Fibroblast of upper back skin (primary cell): ENCODE measurements at places on chromosomes 2 and 18.

- no peak for DNase-seq
Observed at GRCh38 chr2:201248288-201248844, 12.0 kb upstream of the CASP8 start.

- no peak for DNase-seq
Observed at GRCh38 chr2:6498841-6499240, 366.9 kb downstream of the CMPK2 start.

DNA sequence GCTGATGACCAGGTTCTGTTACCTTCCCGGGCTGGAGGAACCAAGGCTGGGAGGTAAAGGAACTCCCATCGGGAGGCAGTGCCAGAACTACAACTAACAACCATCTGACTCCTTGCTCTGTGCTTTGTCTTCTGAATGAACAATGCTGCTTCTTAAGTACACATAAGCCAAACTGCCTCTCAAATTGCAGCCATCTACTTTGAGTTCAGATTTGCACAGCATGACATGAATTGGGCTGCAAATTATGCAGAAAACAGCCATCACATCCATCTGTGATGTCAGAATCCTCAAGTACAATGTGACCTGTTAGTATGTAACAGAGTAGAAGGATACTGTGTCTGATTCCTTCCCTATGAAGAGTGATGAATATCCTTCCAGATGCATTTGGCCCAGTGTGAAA, 290.6 kb downstream of the ZNF521 start:
- no peak for DNase-seq

DNA sequence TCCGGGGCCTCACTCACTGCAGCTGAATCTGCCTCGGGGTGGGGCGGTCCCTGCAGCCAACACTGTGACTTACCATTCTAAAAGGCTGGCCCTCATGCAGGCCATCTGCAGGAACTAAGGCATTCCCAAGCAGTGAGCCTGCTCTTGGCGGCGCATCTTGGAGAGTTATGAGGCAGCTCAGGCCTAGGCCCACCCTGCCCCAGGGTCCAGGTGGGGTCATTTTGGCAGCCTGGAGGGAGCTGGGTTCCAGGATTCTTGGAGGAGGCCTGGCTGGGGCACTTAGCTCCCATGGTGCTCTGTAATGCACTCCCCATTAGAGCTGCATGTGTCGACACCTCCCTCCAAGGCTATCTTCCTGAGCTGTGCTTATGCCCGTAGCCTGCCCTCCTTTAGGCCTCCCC, 14.8 kb upstream of the BIN1 start:
- DNase-seq, result peak; percentile 52

- no peak for DNase-seq
Observed at GRCh38 chr2:64865831-64866345, 123.3 kb upstream of the SLC1A4 start.

GRCh38 chr18:63299837-63300745, 19.5 kb downstream of the BCL2 start:
- peak; percentile 67 for DNase-seq

GRCh38 chr2:21317131-21317530, 193.4 kb downstream of the TDRD15 start:
- DNase-seq, result peak; percentile 18

DNA sequence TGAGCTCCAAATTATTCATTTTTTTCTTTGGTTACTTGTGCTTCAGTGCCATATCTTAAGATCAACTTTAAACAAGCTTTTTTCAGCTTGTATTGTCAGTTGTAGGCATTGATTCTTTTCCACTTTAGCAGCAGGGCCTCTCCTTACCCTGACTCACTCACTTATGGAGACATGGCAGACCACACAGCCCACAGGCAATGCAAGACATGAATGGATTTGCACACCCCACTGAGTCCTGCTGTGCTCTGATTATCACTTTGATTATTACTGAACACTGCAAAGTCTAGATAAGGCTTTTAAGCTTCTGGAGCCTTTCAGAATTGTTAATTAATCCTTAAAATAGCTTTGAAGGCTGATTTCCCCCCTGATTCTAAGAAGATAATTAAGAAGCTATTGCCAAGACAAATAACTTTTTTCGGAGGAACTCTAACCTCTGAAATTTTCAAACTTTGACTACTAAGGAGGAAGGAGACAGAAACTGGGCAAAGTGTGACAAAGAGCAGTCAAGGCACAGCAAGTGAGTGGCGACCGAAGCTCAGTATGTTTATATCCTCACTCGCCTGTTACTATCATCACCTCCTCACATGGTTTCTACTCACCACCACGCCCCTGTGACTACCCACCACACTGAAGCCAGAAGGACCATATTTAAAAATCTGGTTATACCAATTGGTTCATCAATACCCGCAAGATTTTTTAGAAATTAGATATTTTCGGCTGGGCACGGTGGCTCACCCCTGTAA, 43.3 kb downstream of the CACNB4 start:
- no peak for DNase-seq

DNA sequence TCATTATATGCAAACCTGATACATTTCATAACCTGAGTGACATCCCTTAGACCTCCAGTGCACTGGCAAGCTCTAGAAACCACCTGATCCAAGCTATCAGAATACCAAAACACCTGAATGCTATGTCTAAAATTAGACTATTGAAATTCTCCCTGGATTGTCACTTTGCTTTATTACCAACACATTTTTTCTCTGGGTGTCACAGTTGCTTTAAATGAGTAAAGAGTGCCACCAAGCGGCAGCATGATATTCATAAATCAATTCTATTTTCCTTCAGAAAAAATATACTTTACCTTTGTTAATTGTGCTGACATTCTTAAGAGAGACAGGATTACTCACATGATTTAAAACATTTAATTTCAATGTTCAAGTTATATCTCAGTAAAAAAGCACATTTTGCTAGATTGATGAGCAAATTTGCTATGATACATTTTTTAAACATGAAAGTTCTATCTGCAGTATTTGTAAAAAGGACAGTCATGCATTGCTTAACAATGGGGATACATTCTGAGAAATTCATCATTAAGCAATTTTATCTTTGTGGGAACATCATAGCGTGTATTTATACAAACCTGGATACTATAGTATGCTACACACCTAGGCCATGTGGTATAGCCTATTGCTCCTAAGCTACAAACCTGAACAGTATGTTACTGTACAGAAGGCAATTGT, 338.4 kb upstream of the SLC39A10 start:
- DNase-seq, result peak; percentile 55

- no peak for DNase-seq
Observed at GRCh38 chr2:209553913-209554312, 130.1 kb downstream of the MAP2 start.

DNA sequence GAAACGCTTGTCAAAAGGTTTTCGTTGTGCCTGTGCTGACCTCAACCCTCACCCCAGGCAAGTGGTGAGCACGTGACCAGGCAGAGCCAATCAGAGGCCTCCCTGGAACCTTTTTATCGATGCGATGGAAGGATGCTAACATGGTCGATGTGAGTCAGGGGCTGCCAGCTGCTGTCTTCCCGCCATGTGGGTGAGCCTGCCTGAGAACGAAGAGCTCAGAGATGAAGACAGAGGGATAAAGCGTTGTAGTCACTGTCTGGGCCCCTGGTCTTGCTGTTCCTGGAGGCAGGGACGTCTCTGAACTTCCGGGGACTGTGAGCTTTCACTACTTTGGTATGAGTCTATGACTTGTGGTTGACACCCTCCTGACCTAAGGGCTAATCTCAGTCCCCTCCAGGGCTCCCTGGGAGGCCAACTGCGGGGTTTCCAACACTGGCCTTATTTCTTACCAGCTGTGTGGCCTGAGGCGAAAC, 18.6 kb downstream of the DNMT3A start:
- DNase-seq, result peak; percentile 29

DNA sequence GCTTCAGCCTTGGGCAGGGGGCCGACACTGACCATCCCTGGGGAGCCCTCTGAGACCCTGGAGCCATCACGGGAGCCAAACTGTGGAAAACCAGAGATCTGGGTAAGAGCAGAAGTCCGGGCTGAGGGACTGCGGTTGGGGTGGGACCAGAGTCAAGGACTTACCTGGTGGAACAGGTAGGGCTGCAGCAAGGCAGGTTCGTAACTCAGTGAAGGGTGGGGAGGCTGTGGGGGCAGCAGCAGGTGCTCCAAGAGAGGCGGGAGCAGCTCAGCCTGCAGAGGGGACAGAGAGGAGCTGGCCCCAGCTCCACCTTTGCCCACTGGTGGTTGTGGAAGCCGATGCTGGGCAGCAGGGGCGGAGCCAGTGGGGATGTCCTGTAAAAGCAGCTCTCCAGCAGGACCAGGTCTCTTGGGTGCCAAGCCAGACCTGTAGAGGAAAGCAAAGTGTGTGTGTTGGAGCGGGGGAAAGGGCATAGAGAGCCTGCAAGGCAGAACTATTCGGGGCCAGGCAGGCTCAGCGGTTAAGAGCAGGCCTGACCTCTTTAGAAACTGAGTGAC, 6.7 kb downstream of the PTPRN start:
- DNase-seq, result no peak

GRCh38 chr2:241315879-241316631, at the start of gene SEPTIN2:
Gene SEPTIN2, plus strand, starts transcription at chr2:241315925. Its CDS starts 8,308 bp downstream, at chr2:241324233.
- DNase-seq, result peak; percentile 56

- DNase-seq, result no peak
Observed at GRCh38 chr18:46445522-46446313, 211.3 kb downstream of the LOXHD1 start.
